ENCODE measurements at places on chromosomes 11 and 22.

- no peak for DNase-seq
Observed at GRCh38 chr11:106158406-106158805, 80.9 kb downstream of the AASDHPPT start.

GRCh38 chr11:6650980-6651379 is 4.6 kb downstream of the DCHS1 start:
- no peak for DNase-seq

GRCh38 chr11:116278076-116278475 is 494.7 kb downstream of the BUD13 start:
- no peak for DNase-seq

- DNase-seq = no peak
Observed at GRCh38 chr11:106421676-106422292, 344.3 kb downstream of the AASDHPPT start.

- DNase-seq = no peak
Observed at GRCh38 chr22:24685531-24686190, 82.7 kb downstream of the GGT1 start.

- no peak for DNase-seq
Observed at GRCh38 chr22:27489178-27489675, 312.3 kb downstream of the MN1 start.

DNA sequence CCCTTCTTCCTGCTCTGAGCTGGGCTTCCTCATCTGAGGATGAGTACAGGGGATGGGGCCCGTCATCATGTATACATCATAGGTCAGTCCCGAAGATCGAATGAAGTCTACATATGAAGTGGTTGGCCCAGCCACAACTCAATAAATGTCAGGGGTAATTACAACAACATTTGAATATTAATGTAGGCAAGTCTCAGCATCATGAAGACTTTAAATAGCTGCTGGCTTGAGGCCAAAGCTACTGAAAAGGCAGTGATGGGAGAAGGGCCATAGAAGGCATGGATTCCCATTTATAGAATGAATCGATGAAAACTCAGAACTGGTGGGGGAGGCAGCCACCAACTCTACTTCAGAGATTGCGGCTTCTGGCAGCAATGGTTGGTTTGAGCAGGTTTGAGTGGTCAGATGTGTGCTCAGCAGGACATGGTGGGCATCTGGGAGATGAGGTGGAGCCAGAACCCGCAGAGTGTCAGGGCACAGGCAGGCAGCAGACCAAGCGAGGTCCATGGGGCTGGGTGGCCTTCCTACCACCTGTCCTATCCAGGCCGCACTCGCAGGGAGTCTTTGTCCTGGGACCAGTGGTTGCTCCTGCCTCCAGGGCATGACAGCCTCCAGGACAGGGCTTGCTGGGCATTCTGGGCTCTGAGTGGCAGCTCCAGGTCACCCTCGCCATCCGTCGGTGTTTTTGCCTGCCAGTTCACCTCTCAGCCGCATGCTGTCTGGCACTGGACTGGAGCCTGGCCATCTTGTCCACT is 919.1 kb downstream of the TBC1D22A start:
- no peak for DNase-seq

DNA sequence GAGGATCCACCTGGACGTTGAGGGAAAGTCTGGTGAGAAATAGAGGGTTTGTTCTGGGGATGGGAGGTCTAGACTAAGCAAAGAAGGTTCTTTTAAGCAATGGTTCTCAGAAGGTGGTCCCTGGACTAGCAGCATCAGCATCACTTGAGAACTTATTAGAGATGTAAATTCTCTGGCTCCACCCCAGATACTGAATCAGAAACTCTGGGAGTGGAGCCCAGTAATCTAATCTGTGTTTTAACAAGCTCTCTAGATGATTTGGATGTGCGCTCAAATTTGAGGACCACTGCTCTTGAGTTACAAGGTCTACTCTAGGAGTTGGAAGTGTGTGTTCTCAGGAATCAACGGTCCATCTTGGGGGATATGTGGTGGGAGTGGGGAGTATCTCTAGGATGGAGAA is 3.3 kb upstream of the ABCG4 start:
- no peak for DNase-seq

DNA sequence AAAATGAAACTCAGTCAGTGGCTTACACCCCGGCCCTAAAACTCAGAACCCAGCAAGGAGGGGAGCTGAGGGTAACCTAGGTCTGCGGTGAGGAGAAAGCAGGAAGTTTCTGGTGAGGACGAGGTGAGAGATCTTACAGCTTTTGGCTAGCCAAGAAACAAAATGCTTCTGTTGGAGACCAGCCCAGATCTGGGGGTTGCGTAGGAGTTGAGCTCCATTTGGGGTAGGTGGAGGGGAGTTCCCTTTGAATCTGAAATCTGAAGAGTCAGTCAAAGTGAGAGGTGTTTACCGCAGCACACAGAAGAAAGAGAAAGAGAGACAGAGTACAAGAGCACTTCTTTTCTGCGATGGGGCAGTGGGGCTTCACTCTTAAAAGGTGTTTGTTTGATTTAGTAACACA is 29.6 kb downstream of the EHF start:
- DNase-seq = no peak

- no peak for DNase-seq
Observed at GRCh38 chr11:14124886-14125285, 162.4 kb downstream of the SPON1 start.

DNA sequence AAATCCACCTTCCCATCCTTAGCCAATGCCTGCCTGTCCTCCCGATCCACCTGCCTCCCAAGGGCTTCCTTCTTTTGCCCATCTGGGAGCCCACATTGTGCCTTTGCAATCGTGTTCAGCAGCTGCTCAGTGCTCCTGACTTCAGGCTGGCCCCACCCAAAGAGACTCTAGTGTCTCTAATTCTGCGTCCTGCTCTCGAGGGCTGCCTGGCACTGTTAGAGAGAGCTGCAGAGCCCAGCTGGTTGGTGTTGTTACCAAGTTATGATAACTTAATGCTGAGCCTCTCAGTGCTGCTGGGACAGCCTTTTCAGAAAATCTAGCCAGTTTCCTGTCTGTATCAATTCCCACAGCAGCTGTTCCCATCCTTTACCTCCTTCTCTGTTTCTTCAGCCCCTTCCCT is 69.1 kb downstream of the MICAL2 start:
- DNase-seq = no peak

DNA sequence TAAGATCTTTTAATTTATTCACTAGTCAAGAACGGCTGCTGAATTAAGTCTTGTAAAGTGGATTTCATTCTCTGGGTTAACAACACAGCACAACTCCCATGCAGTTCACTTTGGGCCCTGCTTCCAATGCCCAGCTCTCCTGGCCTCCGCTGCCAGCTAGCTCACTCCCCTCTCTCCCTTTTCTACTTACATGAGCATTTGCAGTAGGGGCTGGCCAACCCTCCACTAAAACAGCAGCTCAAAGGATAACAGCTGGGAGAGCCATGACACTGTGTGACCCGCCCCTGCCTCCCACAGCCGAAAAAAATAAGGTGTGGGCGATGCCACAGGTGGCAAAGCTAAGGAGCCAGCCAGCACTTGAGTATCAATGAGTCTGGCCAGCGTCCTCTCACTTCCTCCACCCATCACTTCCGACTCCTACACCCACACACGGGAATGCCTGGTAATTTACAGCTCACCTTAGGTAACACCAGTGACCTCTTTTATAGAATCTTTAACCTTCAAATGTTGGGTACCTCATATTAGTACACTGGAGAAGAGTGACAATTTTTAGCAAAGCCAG is 56.8 kb downstream of the DGCR2 start:
- no peak for DNase-seq

- DNase-seq = no peak
Observed at GRCh38 chr11:83727251-83727650, 441.1 kb upstream of the CCDC90B start.

DNA sequence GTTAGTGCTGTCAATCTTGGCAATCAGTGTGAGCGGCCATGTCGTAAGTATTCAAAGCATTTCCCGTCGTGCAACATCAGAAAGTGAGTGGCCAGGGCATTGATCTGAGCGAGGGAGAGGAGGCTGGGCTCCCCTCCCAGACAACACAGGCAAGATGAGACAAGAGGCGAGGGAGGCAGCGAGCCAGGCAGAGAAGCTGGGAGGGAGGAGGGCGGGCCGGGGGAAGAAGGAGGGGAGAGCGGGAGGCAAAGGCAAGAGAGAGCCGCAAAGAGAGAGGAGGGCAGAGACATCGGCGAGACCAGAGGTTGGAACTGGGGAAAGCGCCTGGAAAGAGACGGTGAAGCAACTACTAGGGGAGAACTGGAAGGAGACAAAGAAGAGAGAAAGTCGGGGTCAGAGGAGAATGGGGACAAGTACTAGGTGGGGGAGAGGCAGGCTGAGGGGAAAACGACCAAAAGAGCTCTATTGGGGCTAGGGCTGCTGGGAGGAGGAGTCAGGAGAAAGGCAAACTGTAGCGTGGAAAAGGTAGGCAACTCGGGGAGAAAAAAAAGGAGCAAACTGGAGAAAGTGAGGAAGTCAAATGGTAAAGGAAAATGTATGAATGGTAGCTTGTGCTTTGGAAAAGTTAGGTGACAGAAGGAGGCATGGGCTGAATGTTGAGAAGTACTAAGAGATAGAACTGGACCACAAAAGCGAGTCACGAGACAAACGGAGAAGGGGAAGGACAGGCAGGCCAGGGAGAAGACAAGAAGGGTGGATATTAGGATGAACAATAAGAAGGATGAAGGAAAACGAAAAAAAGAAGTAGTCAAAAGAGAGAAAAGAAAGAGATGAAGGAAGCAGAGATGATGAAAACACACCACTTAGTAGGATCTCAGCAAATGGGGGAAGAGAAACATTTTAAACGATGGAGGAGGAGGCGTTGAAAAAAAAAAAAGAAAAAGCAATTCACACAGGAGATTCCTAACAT is 130.5 kb upstream of the C11orf58 start:
- peak; percentile 70 for DNase-seq

DNA sequence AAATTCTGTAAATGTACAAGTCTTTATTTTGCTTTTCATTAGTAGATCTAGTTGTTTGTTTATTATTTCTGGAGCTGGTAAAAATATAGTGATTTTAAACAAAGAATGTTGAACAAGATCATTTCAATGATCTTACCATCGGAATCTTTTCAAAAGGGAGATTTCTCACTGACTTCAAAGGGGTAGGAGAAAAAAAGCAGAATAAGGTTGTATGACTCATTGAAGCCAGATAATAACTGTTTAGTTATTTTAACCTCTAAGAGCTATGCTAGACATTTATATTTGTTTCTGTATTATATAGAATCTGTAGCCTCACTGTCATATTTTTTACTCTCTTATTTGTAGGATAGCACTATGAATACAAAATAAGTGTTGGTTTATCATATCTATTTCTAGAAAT is 8.1 kb upstream of the PDE3B start:
- no peak for DNase-seq

- no peak for DNase-seq
Observed at GRCh38 chr11:94694309-94695060, 73.7 kb upstream of the AMOTL1 start.

DNA sequence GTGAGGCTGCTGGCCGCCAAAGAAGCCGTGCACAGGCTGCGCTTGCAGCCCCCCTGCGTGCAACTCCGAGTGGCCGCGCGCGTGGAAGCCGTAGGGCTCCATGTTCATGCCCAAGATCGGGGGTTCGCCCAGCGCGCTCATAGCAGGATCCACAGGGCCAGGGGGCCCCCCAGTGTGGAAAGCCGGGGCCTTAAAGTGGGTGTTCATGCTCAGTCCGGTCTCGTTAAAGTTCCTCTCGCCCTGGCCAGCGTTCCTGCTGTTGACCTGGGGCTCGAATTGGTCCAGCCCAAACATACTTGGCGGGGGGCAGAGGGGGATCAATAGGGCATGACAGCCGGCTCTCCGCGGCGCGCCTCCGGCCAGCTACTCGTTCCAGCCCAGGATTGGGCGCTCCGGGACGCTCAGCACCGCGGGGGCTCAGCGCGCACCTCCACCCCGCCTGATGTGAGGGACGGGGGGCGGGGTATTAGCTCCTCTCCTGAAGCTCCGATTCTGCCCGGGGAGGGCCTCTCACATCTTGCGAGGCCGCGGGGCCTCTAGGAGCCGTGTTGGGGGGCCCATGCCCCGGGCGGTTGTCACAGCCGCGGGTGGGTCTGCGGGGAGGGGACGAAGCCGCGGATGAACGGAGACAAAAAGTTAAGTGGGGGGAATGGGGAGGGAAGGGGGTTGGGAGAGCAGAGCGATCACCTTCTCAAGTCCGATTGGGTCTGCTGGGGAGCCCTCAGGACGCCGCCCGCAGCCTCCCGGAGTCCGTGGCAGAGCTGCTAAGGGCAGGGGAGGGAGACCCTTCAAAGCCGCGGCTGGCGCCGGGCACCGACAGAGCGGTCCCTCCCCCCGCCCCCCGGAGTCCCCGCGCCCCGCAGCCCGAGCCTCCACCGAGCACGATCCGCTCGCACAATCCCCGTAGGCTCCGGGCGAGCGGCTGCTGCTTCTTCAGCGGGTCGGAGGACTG is 1.0 kb downstream of the MN1 start:
- no peak for DNase-seq

- DNase-seq = no peak
Observed at GRCh38 chr11:9617940-9618339, 44.5 kb downstream of the WEE1 start.

DNA sequence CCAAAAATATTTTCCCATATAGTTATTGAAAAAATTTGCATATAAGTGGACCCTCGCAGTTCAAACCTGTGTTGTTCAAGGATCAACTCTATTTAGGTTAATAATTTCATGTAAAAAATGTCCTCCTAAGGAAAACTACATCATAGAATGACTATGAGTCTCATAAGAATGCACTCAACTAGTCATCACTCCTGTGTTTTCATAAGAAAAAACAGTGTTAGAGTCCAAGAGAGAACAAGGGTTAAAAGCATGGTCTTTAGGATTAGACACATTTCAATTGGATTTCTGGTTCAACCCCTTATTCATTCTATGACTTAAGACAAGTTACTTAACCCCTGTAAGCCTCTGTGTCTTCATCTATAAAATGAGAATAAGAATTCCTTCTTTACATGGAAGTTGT is 5.1 kb downstream of the PARVA start:
- DNase-seq = no peak

DNA sequence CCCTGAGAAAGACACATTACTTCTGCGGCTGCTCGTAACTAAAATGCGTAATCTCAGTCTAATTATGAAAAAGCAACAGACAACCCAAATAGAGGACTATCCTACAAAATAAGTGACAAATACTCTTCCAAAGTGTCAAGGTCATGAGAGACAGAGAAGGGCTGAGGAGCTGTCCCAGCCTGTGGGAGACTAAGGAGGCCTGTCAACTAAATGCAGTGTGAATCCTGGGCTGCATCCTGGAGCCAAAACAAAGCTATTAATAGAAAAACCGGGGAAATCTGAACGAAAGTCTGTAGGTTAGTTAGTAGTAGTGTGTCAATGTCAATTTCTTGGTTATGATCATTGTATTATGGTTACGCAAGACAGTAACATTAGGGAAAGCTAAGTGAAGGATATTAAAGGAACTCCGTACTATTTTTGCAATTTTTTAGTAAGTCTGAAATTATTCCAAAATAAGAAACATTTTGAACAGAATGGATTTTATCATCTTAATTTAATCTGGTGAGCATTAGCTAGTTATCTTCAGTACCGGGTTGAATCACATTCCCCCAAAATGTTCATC is 39.8 kb upstream of the SLC35C1 start:
- no peak for DNase-seq

DNA sequence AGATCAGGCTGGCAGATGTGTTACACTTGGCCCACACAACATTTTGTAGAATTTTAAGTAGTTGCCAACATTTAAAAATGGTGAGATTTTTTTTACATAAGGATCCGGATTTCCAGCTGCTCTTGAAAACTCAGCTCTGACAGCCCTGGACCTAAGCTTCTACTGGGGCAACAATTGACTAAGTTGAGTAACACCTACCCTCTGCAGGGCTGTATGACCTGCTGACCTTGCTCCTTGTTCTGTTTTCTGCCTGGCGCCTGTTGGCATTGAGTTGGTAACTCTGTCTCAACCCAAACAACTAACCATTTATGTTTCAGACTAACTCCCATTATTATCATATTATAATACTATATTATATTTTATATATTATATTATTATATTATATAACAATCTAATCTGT is 21.1 kb upstream of the LRRC55 start:
- DNase-seq = no peak
